BJ (cell line): ENCODE measurements at places on chromosomes 12 and 14. TPM values are rescaled to one million over a fixed set of nuclear protein-coding genes. Genes with fewer than 3 reads are reported as not detected.

DNA sequence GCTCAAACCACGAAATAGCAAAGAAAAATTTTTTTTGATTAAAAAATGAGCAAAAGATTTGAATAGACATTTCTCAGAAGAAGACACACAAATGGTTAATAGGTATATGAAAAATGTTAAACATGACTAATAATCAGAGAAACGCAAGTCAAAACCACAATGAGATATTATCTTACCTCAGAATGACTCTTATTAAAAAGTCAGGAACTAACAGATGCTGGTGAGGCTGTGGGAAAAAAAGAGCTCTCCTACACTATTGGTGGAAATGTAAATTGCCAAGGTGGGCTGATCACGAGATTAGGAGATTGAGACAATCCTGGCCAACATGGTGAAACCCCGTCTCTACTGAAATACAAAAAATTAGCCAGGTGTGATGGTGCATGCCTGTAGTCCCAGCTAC lies 315.5 kb upstream of the FLRT2 start:
- DNase-seq = no peak

GRCh38 chr12:110475426-110475825 lies 6.8 kb downstream of the FAM216A start:
- no peak for DNase-seq

- no peak for DNase-seq
Observed at GRCh38 chr12:85550924-85551323, 270.9 kb downstream of the ALX1 start.

DNA sequence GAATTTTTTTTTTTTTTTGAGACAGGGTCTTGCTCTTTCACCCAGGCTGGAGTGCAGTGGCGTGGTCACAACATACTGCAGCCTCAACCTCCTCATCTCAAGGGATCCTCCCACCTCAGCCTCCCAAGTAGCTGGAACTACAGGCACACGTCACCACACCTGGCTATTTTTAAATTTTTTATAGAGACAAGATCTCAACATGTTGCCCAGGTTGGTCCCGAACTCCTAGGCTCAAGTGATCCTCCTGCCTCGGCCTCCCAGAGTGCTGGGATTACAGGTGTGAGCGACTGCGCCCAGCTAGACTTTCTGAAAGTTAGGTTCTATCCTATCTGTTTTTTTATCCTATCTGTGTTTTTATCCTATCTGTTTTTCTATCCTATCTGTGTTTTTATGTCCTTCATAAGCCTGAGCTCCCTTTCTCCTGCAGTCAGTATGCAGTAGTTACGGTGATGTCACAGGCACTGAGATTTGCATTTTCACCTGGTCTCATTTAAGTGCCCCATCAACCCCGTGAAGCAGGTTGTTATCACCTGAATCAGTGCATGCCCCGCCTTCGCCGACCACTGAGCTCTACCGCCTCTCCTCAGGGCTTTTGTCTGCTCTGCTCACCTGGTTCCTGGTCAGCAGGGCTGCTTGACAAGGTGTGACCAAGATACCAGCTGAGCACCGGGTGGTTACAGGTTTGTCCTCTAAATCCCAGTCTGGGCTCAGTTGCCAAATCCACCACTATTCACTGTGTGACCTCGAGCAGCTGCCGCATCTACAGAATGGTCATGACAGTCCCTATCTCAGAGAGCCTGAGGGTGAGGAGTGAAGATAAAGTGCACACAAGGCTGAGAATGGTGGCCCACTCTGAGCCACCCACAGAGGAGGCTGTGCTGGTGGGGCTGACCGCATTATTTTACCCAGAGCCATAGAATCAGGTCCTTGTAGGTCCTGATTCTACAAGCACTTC lies 33.1 kb downstream of the SYNDIG1L start:
- DNase-seq = no peak

DNA sequence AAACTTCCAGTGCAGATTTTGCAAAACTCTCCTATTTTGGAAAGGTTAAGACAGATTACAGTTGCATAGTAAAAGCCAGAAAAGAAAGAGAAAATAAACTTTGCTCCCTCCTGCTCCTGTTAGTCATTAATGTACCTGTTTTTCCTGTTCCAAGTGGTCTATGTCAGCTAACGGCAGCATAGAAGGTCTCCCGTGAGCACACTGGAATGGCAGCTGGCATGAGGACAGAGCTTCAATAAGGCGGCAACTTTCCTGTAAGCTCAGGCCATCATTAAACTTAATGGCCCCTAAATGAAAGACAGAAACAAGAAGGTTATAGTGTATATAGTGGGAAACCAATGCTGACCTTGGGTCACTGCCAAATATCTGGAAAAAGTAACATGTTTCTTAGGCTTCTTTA lies 16.0 kb downstream of the EIF2B2 start:
- no peak for DNase-seq

- no peak for DNase-seq
Observed at GRCh38 chr14:50020799-50021198, 95.6 kb downstream of the VCPKMT start.

- DNase-seq = no peak
Observed at GRCh38 chr14:44149597-44149996, 357.5 kb downstream of the FSCB start.

CHGA gene
- polyA plus RNA-seq = not detected in 2 replicates

TPPP2 gene
- not detected in 2 replicates for polyA plus RNA-seq

- DNase-seq = peak; percentile 37
Observed at GRCh38 chr12:101086490-101087135, 123.4 kb downstream of the SLC5A8 start.

SALL2 gene
- 4.0 and 7.2 TPM in 2 replicates for polyA plus RNA-seq

DNA sequence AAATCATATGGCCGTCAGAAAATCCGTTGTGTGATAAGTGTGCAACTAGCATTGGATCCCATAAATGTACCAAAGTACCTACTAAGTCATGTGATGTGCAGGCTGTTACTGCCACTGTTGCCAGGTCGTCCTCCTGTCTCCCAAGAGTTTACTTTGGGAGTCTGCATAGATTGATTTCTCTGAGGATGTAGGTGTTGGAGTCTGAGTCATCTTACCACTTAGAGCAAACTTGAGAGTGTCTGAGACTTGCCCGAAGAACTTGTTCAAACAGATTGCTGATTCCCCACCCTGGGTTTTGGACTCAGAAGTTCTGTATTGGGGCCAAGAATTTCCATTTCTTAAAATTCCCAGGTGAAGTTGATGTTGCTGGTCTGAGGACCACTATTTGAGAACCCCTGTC lies 11.4 kb downstream of the TMX1 start:
- DNase-seq = no peak

- no peak for DNase-seq
Observed at GRCh38 chr14:40028991-40029390, 596.8 kb upstream of the FBXO33 start.

GRCh38 chr12:5094551-5094950 lies 50.9 kb downstream of the KCNA5 start:
- peak; percentile 21 for DNase-seq

DNA sequence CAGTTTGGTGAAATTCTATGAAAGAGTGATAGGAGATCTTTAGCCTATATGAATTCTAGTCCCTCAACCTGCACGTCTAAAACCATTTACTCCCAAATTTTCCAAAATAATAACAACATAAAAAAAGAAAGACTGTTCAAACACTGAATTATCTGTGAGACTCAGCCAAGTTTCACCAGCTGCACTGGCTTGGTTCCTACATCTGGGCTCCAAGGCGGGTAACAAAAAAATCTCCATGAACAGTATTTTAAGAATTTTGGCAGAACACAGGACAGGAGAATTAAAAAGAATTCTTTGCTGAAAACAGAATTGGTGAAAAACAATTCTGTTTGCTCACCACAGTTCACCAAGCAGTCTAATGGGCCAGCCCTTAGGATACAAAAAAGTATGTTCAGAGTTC lies 536.8 kb upstream of the ATP2B1 start:
- no peak for DNase-seq

GRCh38 chr12:42564556-42564955 lies 25.0 kb downstream of the PRICKLE1 start:
- DNase-seq = peak; percentile 66

GDF3 gene
- polyA plus RNA-seq = not detected in 2 replicates

IFNG-AS1 gene
- polyA plus RNA-seq = not detected in 2 replicates

PMEL gene
- polyA plus RNA-seq = 1.2 and 1.8 TPM in 2 replicates

DNA sequence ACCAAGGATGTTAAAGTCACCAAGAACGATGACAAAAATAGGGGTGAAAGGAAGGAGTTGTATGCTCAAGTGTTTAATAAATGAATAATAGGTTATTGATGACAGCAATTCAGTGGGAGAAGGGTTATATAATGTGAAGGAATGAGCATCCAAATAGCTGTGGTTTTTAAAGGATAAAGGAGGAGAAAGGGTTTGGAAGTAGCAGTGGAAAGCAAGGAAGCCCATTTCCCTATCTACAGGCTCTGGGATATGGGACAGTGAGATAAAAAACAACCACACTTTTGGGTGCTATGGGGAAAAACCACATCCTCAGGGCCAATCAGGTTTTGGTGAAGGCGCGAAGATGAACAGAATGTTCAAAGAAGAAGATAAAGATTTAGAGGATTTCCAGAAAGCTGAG lies 258.6 kb downstream of the ZFP36L1 start:
- no peak for DNase-seq

DNA sequence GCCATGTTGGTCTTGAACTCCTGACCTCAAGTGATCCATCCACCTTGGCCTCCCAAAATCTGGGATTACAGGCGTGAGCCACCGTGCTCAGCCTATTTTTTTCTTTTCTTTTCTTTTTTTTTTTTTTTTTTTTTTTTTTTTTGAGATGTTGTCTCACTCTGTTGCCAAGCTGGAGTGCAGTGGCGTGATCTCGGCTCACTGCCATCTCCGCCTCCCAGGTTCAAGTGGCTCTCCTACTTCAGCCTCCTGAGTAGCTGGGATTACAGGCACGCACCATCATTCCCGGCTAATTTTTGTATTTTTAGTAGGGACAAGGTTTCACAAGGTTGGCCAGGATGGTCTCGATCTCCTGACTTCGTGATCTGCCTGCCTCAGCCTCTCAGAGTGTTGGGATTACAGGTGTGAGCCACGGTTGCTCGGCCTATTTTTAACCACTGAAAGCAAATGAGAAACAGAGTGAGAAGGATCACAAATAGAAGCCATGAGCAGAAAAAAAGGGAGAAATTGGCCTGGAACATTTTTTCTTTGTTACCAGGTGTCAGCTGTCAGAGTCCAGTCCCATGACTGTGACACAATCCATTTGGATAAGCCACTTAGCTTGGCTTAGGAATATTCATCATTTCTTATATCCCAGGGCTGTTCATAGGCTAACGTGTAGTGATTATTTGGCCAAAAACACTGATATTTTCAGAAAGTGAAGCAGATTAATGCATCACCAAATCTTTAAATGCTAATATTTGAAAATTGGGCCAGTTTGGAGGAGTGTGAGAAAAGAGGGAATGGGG lies 7.9 kb upstream of the NFKBIA start:
- DNase-seq = no peak

- DNase-seq = no peak
Observed at GRCh38 chr12:23084236-23084995, 459.4 kb downstream of the ETNK1 start.

LIN7A gene
- 15.4 and 24.0 TPM in 2 replicates for polyA plus RNA-seq

DNA sequence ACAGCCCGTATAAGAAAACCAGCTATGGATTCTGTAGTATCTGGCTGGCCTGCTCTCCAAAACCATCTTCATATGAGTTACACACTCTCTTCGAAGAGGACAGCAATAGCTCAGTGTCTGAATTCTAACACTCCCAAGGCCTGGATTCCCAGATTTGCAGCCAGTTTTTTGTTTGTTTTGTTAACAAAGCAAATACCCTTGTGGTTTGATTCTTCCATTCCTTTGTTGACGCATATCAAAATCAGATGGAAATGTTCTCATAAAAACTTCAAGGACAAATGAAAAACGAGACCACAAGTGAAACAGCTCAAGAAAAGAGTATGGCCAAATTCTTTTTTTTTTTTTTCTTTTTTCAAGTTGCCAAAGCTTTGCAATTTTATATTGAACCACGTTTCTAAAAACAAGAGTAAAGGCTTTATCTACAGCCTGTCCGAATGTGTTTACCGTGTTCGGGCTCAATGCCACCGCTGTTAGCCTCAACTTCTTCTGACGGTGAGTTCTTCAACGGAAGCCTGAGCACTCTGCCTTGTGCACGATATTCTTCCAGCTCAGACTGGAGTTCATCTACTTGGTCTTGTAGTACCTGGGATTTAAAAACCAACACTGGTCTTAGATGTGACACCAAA lies 67.5 kb downstream of the NIN start:
- peak; percentile 94 for DNase-seq

DNA sequence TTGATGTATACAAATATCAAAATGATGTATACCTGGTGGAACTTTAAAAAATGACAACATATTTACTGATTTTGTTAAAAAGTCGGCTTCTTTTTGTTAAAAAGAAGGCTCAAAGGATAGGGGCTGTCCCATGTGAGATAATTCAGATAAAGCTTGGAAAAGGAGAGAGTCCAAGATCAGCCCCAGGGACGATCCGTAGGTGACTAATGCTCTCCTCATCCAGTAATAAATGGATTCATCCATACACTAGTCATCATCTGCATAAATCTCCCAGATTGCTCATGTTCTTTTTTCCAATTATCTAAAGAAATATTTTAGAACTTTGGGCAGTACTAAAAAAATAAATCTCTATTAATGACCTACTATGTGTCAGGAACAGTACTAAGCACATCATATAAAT lies 23.4 kb upstream of the FSCB start:
- DNase-seq = no peak

STON2 gene
- polyA plus RNA-seq = not detected in 2 replicates

DNA sequence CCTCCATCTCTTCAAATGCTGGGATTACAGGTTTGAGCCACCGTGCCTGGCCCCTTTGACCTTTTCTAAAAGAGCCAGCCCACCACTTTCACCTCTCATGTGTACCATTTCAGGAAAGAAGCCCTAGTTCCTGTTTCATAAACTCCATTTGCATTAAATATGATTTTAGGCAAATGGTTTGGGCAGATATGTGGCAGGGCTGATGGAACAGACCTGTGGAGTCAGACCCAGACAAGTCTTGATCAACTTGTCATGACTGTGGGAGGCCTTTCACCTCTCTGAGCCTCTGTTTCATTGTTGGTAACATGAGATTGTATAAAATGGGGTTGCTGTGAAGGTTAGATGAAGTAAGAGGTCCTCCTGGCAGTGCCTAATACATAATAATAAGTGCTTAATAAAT lies 5.2 kb upstream of the MAP3K9 start:
- no peak for DNase-seq

GRCh38 chr12:72493407-72493806 lies 221.2 kb downstream of the TRHDE start:
- no peak for DNase-seq

DNA sequence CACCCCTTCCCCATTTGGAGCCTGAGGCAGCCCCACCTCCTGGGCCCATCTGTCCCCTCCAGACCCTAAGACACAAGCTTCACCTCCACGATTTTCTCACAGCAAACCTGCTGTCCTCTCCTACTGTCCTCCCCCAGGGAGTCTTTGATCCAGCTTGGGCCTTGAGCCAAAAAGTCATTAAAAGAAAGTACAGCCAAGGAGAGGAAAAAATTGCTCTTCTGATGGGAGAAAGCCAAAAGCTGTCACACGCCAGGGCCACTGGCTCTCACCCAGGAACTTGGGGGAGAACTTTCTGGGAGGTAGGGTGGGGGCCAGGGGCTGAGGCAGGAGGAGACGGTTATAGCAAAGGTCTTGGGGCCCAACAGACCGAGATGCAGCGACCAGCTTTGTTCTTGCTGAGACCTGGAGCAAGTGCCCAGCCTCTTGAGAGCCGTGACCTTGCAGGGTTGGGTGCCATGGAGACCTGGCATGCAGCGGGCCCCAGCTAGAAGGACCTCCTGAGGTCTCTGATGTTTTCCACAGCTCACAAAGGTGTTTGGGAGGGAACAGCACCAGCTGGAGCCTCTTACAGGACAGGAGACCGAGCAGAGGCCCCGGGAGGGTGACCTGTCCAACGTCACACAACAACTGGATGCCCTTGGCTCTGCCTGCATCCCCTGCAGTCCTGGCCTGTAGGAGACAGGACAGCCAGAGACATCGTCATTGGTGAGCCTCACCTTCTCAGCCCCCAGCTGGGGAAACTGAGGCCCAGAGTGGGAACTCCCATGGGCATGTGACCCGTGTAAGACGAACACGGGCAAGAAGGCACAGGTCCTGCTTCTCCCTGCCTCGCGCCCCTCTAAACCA lies 124.5 kb downstream of the CALM1 start:
- DNase-seq = no peak
